Stimulated activated CD4-positive, alpha-beta T cell treated with anti-CD3 and anti-CD28 coated beads, Interleukin-15, amount 100 ng/mL, for 1 hour (primary cell): ENCODE measurements at places on chromosomes 5 and 9.

- no peak for DNase-seq
Measured at GRCh38 chr5:83204651-83205050, 127.3 kb downstream of the XRCC4 start.

DNA sequence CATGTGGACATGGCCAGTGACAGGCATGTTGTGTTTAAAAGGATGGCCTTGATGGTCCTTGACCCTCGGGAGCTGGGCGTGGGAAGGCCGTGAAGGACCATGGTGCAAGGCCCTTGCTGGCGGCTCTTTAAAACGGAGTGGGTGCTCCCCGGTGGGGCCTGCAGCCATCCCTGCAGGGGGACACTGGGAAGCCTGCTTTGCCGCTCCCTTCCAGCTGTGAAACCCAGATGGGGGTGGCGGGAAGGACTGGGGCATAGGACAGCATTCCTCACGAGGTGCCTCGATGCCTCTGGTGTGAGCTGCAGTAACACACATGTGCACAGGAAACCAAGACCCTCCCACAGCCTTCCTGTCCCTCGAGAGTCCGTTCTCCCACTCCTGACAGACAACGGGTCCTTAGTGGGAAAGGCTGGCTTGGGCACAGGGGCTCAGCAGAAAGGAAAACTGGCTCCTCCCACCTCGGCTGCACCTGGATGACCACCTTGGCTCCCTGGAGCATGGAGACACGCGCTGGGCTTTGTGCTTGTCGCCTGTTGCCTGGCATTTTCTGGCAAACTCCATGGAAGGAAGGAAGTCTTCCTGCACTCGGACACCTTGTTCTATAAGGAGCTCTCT, 30.3 kb upstream of the IRX4 start:
- DNase-seq: no peak

DNA sequence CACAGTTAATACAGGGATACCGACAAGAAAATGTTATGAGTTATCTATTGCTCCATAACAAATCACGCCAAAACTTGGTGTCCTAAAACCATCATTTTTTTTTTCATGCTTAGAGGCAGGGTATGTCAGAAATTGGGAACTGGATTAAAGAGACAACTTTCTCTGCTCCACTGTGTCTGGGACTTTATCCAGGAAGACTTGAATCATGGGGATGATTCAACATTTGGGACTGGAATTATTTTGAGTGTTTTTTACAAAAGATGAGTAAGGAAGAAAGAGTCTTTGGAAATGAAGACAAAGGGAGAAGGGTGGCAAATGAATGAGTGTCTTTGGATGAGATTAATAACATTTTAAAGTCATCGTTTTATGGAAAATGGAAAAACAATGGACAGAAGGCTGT, 1883.7 kb upstream of the C9orf72 start:
- DNase-seq: no peak

- DNase-seq: no peak
Measured at GRCh38 chr5:135446615-135447014, 533 bp downstream of the DCANP1 start.

DNA sequence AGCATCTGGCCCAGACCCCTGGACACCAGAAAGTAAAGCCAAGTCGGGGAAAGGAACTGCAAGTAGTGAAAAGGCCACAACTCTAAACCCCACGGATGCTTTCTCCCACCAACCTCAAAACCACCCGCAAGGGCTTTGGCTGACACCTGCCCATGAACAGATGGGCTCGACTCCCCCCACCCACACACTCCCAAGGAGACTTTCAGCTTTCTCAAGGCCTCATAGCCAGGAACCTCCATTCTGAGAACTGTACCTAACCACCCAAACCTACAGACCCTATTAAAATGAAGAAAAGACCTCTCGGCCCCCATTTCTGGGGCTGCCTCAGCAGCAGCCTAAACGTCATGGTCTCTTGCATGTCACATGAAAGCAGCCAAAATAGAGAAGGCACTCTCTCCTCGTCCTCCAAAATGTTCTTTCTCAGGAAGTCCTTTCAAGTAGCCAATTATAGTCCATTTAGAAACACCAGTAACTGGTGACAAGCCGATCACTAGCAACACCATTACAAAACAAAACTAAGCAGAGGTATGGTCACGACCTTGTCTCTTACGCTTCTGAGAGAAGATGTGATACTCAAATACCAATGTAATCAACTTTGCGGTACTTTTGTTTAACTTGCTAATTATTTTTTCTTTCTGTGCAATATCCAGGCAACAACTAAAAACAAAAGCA, 2.9 kb downstream of the B4GALT1 start:
- DNase-seq: no peak

GRCh38 chr5:91419571-91420537, 36.7 kb upstream of the ARRDC3 start:
- peak; percentile 47 for DNase-seq

DNA sequence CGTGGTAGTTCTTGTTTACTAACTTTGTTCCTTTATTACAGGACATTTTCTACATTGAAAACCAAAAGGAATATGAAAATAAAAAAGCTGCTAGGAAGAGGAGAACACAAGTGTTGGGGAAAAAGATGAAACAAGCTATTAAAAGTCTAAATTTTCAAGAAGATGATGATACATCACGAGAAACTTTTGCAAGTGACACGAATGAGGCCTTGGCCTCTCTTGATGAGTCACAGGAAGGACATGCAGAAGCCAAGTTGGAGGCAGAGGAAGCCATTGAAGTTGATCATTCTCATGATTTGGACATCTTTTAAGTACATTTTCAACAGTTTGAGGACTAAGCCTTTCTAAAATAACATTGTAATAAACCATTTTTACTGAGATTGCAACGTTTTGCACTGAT, 23.8 kb downstream of the PHAX start:
- no peak for DNase-seq

DNA sequence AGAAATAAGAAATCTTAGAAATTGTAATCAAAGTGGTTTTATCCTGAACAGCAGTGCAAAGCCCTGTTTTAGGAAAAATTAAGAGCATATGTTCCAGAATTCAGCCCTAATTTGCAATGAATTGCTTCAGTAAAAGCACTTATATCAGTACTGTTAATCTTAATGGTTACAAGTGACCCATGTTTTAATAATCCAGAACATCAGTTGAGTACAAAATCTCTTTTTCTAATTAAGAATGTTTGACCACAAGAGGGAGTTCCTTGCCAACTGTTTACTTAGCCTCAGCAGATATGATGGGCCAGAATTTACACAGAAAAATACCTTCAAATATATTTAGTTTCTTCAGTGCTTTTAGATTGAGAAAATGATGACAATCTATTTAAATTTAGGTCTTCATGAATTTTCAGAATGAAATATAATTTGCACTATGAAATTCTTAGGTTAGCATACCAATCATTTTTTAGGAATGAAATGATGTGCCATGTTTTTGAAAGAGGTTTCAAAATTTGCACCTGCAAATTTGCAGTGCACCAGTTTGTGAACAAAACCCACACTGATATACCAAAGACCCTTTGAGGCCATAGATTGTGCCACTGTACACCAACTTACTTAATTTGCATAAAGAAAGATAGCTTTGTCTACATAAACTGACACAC, 926.3 kb upstream of the ARRDC3 start:
- DNase-seq: no peak

GRCh38 chr9:99171225-99172123, 50.3 kb downstream of the ALG2 start:
- no peak for DNase-seq

- DNase-seq: no peak
Measured at GRCh38 chr5:83889971-83890745, 169.5 kb upstream of the HAPLN1 start.

GRCh38 chr9:77977210-77977611, 54.4 kb downstream of the GNAQ start:
- DNase-seq: no peak

GRCh38 chr5:38060354-38060753, 198.0 kb upstream of the EGFLAM start:
- no peak for DNase-seq

DNA sequence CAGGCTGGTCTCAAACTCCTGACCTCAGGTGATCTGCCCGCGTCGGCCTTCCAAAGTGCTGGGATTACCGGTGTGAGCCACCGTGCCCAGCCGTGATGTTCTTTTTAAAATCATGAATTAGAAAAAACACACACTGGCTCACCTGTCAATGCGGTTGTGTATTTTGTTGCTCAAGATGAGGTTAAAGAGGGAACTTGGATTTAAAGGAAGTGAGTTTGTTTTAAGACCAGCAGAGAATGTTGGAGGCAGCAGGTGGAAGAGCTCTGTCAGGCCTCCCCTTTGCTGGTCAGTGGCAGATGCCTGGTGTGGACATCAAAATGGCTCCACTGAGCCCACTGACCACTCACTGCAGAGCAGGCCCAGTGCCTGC, 38.9 kb downstream of the WNK2 start:
- DNase-seq: no peak

DNA sequence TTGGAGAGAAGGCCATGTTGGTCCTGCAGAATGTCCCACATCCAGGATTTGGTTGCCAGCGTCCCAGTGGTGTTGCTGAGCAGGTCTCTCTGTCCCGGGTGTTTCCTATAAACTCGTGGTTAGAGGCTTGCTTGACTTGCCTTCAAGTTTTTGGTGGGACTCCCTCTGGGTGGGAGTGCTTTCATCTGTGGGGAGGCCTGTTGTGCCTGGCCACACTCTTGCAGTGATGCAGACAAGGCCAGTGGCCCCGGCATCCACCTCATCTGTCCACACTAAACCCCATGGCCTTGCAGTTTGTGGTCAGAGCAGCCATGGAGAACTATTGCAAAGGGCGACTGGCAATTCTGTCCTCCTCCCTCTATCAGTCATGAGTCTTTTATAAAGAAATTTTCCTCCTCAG, 71.8 kb downstream of the PHF2 start:
- DNase-seq: no peak

GRCh38 chr5:169637085-169637548, at the start of gene DOCK2:
Gene DOCK2 (plus strand): TSS chr5:169637275. CDS start chr5:169637327, 52 bp downstream.
- DNase-seq: peak; percentile 46

GRCh38 chr9:21830589-21830988, 28.2 kb downstream of the MTAP start:
- no peak for DNase-seq

DNA sequence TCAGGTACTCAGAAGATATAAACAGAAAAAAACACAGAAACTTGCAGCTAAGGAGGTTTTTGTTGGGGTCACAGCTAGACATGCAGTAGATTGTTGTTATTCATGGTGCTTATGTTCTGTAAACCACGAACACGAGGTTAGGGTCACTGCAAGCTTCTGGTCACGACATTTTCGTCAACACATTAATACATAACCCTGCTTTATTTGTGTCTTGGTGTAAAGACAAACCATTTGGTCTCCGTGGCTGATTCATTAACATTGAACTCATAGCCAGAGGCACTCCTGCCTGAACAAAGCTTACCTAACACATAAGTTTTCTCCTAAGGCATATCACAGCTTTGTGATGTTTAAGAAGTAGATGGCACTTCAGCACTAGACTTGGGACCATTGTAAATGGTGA, 16.9 kb downstream of the TEK start:
- DNase-seq: no peak

- DNase-seq: no peak
Measured at GRCh38 chr9:91937056-91937455, 13.0 kb downstream of the ROR2 start.

- DNase-seq: no peak
Measured at GRCh38 chr5:148477429-148477828, 93.7 kb downstream of the FBXO38 start.

- no peak for DNase-seq
Measured at GRCh38 chr5:79961716-79962574, 29.1 kb downstream of the MTX3 start.

DNA sequence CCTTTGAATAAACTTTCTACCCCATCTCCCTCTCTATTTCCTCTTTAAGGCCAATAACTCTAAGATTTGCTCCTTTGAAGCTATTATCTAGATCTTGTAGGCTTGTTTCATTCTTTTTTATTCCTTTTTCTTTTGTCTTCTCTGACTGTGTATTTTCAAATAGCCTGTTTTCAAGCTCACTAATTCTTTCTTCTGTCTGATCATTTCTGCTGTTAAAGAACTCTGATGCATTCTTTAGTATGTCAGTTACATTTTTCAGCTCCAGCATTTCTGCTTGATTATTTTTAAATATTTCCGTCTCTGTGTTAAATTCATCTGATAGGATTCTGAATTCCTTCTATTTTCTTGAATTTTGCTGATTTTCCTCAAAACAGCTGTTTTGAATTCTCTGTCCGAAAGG, 15.3 kb upstream of the LIX1 start:
- DNase-seq: no peak

- DNase-seq: no peak
Measured at GRCh38 chr5:115289104-115289503, 7.3 kb downstream of the CCDC112 start.

- no peak for DNase-seq
Measured at GRCh38 chr5:102578362-102578761, 79.6 kb upstream of the SLCO6A1 start.

DNA sequence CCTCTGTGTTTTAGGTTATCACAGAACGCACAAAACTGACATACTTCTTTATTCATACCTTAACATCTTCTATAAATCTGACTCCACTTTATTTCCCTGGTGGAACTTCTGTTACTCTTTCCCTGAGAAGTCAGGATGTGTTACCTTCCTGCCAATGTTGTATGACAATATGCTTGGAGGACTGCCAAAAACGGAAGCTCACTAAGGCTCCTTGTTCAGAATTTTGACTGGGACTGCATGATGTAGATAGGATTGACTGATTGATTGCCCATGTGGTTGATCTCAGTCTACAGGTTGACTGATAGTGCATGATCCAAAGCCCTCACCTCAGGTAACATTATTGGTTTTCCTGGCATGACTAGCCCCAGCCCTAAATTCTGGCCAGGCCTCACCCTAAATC, 319.4 kb downstream of the TLR4 start:
- no peak for DNase-seq

- no peak for DNase-seq
Measured at GRCh38 chr5:34827588-34828506, 11.1 kb upstream of the TTC23L start.

GRCh38 chr9:111740739-111741138, 54.0 kb downstream of the SHOC1 start:
- DNase-seq: no peak

DNA sequence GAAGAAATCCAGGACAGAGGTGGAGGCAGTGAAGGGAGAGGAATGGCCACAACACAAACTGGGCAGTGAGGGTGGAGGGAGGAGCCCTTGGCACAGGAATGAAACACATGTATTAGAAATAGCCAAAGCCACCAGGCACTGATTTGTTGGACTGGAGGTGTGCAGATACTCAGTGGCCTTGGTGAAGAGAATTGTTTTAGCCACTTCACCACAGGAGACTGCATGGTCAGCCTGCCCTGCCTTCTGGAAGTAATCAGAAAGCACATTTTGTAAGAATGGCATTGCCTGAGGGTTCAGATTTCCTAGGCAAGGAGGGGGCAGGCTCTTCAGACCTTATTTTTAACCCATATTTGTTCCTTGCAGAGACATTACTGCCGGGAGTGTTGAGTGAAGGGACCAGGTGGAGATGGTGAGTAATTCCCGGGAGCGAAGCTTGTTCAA, 2.2 kb downstream of the SGCD start:
- DNase-seq: no peak
